ENCODE measurements at places on chromosomes 12 and 14.

DNA sequence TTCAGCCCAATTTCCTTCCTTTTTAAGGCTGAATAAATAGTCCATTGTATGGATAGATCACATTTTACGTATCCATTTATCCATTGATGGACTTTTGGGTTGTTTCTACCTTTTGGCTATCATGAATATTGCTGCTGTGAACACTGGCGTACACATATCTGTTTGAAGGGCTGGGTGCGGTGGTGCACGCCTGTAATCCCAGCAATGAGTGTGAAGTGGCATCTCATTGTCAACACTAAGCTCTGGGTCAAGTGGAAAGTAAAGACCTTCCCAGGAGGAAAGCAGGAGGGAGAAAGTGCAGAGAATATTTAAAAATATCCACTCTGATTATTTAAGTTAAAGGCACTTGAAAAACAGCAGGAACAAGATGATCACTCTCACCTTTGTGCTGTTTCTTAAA is 11.7 kb upstream of the PLA2G1B start:
- DNase-seq, result no peak

- DNase-seq, result no peak
Measured at GRCh38 chr12:2347137-2347843, 294.5 kb downstream of the CACNA1C start.

DNA sequence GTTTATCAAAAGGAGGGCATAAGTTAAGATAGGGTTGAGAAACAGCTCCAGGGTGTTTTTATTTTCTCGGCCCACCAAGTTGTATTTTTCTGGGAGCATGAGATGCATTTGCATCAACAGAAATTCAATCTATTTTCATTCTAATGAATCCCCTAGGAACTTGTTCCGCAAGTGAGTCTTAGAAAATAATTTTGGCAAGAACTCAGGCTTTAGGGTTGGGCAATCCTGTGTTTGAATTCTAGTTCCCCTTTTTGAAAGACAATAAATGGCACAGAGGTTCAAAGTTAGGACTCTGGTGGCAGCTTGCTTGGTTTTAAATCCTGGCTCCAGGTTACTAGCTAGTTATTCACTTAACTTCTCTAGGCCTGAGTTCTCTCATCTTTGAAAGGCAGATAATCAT is 23.7 kb downstream of the SLC5A8 start:
- DNase-seq, result no peak

- no peak for DNase-seq
Measured at GRCh38 chr12:14256121-14256520, 109.4 kb upstream of the ATF7IP start.

GRCh38 chr14:102659797-102660196 is 67.3 kb downstream of the RCOR1 start:
- DNase-seq, result no peak

DNA sequence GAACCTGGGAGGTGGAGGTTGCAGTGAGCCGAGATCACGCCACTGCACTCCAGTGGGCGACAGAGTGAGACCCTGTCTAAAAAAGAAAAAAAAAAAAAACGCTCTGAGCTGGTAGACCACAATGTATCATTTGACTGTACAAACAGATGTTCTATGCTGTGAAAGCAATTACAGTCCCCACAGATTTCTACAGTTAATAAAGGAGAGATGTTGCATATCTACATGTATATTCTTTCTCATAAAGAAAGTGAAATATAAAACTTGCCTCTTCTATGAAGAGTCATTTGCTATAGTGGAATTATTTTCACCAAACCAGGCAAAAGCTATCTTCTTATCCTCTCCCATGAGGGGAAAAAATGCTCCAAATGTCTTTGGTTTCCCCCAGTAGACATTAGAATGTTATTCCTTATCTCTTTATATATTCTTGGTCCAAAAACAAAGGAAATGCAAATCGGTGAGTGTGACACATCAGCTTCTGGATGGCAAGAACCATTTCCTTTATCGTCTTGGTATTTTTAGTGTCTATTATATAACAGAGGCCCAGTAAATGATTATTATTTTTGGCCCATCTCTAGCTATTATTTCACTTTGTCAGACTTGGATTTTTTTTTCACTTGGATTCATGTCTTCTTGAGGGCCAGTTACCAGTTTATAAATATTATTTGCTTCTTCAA is 230.4 kb downstream of the SSPN start:
- DNase-seq, result peak; percentile 23

- DNase-seq, result no peak
Measured at GRCh38 chr12:23236811-23237210, 611.8 kb downstream of the ETNK1 start.

GRCh38 chr14:45252366-45253069 is 484 bp downstream of the MIS18BP1 start:
- DNase-seq, result no peak

- DNase-seq, result no peak
Measured at GRCh38 chr14:30753452-30753851, 120.9 kb upstream of the COCH start.

DNA sequence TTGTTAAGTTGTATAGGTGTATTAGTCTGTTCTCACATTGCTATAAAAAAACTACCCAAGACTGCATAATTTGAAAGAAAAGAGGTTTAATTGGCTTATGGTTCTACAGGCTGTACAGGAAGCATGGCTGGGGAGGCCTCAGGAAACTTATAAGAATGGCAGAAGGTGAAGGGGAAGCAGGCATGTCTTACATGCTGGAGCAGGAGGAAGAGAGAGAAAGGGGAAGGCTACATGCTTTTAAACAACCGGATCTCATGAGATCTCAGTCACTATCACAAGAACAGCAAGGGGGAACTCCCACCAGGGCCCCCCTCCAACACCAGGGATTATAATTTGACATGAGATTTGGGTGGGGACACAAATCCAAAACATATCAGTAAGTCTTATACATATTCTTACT is 60.5 kb upstream of the OR10AD1 start:
- DNase-seq, result no peak

DNA sequence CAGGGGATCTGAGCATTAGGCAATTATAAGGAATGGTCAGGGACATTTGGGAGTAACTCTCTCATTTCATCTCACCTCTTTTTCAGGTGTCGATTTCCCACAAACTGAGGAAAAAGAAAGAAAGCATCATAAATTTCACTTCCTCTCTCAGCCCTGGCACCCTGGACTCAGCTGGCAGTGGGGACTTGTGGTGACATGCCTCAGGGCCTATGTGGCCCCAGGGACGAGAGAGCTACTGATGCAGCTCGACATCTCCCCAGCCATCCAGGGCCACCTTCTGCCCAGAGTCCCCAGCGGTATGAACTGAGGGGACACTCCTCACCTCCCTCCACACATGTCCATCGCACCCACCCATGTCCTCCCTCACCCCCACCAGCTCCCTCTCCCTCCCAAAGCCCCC is 11.7 kb downstream of the TNFRSF1A start:
- DNase-seq, result no peak

GRCh38 chr14:85529803-85530574 is at the start of gene FLRT2:
FLRT2 (plus strand) TSS chr14:85530144; CDS start chr14:85621515, 91,371 bp downstream.
- no peak for DNase-seq

DNA sequence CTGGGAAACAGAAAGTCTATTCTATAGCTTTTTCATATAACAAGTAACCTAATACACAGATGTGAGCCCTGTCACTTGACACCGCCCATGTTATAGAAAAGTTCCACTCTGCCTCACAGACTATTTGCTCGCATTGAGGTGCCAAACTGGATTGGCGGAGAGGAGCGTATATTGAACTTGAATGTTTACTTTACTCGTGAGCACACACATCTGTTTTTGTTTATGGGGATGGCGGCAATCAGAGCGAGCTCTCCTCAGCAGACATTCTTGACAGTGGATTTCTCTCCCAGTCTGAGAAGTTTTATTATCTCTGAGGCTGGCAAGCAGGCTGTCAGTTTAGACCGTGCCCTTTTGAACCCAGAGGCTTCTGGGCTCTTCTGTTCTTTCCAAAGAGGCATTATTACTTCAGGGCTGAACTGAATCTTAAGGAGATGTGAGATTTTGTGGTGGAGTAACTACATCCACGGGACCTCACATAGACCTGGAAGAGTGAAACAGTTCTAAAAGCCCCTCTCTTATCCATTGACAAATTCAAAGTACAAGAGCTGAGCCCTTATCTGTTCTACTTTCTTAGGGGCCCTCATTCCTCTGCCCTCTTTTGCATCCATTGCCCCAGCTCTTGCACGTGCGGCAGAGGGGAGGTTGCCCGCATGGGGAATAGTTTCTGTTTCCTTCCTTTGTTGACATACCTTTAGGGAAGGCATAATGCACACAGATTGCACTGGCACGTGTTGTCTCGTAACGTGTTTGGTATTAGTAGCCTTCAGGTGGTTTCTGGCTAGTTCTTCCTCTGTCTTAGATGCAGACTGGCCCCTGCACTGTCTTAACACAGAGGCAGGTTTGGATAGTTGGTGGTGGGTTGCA is 68.2 kb downstream of the DRAM1 start:
- DNase-seq, result no peak

DNA sequence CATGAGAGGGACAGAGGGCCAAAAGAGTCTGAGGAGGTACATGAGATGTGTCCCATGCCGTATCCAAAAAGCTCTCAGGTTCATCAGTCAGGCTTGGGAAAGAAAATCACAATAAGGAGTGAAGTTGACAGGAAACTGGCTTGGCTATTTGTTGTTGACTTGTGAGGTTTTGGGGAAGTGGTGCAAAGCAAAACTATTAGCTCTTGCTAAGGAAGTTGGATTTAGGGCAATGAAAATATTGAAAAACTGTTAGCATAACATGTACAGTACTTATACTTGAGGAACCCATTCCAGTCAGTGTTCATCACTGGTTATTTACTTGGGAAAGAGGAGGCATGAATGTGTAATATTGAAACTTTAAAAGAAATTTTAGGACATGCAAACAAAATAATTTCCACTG is 145.9 kb downstream of the DUSP6 start:
- no peak for DNase-seq

DNA sequence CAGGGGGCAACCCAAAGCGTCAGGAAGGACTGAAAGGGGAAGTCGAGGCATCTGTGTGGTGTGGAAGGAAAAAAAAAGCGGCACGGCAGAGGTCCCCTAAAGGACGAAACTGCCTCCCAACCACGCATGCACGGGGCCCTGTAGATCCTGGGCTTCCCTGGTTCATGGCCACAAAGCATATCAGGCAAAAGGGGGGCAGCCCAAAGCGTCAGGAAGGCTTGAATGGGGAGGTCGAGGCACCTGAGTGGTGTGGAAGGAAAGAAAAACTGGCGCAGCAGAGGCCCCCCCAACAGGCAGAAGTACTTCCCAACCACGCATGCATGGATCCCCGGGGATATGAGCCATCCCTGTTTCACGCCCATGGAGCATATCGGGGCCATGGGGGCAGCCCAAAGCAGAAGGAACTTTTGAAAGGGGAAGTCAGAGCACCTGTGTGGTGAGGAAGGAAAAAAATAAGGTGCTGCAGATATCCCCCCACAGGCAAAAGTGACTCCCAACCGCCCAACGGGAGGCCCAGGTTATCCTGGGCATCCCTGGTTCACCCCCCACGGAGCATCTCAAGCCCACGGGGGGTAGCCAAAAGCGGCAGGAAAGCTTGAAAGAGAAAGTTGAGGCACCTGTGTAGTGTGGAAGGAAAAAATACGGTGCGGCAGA is 581.2 kb downstream of the ALG10 start:
- peak; percentile 4 for DNase-seq

DNA sequence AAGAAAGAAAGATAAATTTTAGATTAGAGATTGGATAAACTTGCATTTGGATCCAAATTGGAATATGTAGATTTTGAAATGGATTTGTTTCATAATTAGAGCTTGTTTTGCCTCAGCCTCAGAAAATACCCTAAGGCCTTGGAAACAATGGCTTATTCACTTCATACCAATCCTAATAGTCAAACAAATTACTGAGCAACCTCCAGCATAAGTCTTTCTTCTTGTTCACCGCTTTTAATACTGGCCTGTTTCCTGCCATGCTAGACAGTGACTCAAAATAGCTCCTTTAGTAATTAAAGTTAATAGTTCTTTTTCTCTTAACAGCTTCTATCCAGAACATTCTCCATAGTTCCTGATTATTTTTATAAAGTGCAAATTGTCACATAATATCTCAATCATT is 110.9 kb upstream of the DNM1L start:
- DNase-seq, result no peak

- DNase-seq, result no peak
Measured at GRCh38 chr14:34338056-34338455, 124.0 kb downstream of the SPTSSA start.

DNA sequence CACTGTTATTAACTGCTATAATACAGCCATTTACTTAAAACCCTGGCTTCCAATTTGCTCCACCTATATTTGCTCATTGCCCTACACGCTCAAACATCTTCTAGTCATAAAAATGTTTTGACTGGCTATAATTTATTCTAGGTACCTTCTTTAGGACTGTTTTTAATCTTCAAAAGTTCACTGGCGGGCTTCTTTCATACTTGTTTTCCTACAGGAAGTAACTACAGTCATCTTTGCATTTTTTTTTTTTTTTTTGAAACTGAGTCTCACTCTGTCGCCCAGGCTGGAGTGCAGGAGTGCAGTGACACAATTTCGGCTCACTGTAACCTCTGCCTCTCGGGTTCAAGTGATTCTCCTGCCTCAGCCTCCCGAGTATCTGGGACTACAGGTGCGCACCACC is 32.5 kb downstream of the MPHOSPH9 start:
- no peak for DNase-seq

DNA sequence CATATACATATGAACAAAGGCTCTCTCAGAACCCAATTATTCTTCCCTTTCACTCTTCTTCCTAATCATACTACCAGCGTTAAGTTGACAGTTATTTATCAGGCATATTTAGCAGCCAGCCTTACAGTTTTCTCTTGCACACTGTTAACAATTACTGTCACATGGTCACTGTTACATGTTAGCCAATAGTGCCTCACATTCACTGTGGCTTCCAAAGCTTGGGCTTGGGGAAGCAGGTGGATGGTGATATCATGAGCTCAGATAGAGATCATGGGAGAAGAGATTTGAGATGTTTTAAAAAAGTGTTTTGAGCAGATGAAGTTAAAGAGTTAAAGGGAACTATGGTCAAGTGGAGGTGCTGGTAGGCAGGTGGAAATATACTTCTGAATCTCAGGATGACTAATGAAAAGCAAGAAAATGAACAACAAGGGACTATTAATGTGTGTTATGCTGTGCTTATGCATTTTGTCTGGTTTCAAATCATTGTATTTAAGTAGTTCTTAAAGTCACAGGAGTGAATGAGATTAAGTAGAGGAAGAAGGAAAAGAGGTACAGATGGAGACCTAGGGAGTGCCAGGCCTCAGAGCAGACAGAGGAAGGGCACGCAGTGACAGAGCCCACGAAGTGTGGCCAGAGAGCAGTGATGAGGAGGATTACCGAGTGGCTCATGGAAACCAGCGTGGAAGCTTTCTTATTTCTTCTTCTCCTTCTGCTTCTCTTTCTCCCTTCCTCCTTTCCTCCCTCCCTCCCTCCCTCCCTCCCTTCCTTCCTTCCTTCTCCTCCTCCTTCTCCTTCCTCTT is 39.6 kb downstream of the BICD1 start:
- DNase-seq, result no peak

- DNase-seq, result no peak
Measured at GRCh38 chr12:124170760-124171159, 124.1 kb upstream of the RFLNA start.

Measured in GM10248 (cell line).